Vagina (tissue), 2 donors: ENCODE measurements at places on chromosomes 4 and X.
A peak's percentile ranks its signal among the peaks of the same experiment; 100 is the strongest.

GRCh38 chrX:120308558-120308957 is 2.7 kb downstream of the TMEM255A start:
- no peak for DNase-seq

DNA sequence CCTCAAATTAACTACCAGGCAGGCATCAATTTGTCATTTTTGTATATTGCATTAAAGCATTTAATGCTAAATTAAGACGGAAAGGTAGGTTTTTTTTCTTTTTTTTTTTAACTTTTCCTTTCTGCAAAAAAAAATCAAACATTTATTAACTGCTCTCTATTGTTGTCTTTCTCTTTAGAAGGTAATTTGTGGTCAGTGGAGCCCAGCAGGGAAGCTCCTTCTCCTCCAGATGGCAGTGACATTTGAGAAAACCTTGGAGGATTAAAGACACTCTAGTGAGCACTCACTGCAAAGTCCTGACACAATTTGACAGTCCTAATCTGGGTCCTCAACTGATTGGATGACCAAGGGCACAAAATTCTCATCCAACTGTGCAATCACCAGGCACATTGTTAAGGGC is 102.4 kb downstream of the SLIT2 start:
- no peak for DNase-seq

GRCh38 chr4:68498413-68499007 is 51.2 kb downstream of the TMPRSS11E start:
- DNase-seq, result no peak

GRCh38 chr4:177052211-177052934 is 257.3 kb upstream of the NEIL3 start:
- no peak for DNase-seq

DNA sequence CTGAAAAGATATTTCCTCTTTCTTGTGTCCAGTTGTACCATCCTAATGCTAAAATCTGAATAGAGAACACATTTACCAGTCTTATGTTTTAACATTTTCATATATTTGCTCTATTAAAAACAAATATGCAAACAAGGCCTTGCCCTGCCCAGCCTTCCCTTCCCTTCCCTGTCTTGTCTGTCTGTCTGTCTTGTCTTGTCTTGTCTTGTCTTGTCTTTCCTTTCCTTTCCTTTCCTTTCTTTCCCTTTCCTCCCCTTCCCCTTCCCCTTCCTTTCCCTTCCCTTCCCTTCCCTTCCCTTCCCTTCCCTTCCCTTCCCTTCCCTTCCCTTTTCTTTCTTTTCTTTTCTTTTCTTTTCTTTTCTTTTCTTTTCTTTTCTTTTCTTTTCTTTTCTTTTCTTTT is 1103.5 kb downstream of the STIM2 start:
- no peak for DNase-seq

- no peak for DNase-seq
These were observed at the start of gene SLC25A31 for GRCh38 chr4:127730142-127730913. TSS of gene SLC25A31 (plus strand) at chr4:127730400. CDS start at chr4:127730546, 146 bp downstream.

DNA sequence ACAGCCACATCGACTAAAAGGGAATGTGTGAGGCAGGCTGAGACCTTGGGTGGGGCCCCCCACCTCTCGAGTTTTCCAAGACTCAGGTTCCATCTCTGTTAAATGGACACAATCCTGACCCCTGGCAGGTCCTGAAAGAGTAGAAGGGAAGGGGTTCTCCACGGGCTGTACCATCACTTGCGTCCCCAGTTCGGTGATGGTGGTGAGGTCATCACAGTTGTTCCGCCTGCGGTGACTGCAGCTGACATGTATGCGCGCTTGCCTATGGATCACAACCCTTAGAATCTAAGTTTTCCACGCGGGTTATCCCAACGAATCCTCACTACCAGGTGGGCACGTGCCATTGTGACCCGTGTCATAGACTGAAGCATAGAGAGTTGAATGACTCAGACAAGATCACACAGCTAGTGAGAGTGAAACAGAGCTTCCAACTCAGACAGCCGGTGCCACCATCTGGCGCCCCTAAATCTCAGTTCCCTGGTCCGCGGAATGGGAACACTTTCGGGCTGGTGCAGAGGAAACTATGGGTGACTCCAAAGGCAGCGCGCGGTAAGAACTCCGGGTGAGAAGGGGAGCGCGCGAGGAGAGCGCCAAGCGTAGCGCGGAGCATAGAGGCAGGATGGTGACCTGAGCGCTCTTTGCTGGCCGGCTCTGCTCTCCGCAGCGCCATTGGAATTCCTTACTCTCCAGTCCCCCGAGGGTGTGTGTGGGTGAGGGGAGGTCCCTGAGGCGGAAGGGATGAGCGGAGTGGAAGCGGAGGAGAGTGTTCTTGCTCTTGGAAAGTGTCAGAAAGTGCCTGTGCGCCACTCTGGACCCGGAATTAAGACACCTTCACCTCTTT is 10.5 kb downstream of the MSX1 start:
- no peak for DNase-seq

- DNase-seq, result no peak
These were observed 38.6 kb downstream of the TRIM2 start for GRCh38 chr4:153242839-153243324.

DNA sequence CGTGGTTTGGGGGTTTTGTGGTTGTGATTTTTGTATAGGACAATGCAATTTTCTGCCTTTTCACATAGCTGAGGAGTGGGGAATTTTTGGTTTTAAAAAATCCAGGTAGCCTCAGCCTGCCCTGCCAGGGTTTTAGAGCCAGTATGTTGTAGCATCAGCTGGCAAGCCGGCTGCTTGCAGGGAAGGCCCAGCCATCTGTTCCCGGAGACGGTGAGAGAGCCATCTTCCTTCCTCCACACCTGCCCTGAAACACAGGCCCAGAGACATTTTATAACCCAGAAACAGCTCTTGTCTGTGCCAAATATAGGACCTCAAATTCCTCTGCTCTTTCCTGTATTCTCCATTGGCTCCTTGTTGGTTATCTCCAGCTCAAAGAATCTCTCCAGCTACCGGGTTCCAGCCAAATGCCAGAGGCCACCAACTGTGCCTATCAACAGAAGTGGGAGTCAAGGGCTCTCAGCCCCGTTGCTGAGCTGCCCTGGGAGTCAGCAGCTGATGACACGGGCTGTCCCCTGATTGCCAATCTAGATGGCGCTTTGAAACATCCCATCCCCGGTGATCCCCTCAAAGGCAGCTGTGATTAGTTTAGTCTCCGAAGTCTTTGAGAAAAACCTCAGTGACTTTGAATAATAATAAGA is 595.2 kb downstream of the MID1IP1 start:
- DNase-seq, result no peak

- DNase-seq, result peak; percentile 61
These were observed 2.4 kb downstream of the LONRF3 start for GRCh38 chrX:118976599-118977340.

GRCh38 chrX:40578039-40578695 is 2.6 kb upstream of the ATP6AP2 start:
- DNase-seq, result no peak

GRCh38 chrX:136199365-136199764 is 51.8 kb downstream of the MAP7D3 start:
- no peak for DNase-seq

GRCh38 chrX:70476934-70477733 is 32.5 kb downstream of the DLG3 start:
- no peak for DNase-seq

- DNase-seq, result no peak
These were observed 19.8 kb upstream of the DDX3X start for GRCh38 chrX:41314204-41314603.

- no peak for DNase-seq
These were observed 935.4 kb upstream of the GRIA3 start for GRCh38 chrX:122248681-122249080.

DNA sequence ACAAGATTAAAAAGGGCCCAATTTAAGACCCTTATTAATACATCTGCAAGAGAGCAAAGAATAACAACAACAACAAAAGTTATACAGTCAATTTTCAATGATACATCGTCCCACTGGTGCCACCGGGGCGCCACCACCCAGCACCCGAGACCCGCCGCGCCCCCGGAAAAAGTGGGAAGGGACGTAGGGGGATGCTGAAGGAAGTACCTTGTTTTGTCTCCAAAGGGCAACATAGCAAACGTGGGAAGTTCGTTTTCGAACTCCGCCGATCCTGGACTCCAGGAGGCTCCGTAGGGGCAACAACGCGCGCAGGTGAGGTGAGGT is 1.7 kb downstream of the PDE5A start:
- no peak for DNase-seq

DNA sequence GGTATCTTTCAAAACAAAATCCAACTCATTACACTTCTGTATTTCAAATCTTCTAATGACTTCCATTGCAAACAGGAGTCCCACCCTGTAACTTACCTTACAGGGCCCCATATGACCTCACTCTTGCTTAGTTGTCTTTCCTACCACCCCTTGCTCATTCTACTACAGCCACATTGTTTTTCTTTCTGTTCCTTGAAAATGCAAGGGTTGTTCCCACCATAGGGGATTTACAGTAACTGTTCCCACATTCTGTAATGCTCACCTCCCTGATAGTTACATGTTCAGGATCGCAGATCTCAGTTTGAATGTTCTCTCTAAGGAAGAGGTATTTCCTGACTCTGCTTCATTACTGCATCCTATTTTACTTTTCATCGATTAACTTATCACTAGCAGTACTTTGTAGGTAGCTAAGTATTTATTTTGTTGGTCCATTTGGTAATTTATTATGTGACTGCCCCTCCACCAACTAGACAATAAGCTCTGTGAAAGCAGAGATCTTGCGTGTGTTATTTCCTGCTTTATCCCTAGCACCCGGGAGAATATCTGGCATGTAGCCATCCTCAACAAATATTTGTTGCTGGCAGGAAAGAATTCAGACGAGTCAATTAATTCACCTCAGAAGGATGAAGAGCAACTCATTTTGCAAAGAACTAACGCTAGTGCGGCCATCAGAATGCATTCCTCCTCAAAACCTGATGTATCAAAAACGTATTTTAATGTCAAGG is 21.4 kb downstream of the MAOB start:
- no peak for DNase-seq

DNA sequence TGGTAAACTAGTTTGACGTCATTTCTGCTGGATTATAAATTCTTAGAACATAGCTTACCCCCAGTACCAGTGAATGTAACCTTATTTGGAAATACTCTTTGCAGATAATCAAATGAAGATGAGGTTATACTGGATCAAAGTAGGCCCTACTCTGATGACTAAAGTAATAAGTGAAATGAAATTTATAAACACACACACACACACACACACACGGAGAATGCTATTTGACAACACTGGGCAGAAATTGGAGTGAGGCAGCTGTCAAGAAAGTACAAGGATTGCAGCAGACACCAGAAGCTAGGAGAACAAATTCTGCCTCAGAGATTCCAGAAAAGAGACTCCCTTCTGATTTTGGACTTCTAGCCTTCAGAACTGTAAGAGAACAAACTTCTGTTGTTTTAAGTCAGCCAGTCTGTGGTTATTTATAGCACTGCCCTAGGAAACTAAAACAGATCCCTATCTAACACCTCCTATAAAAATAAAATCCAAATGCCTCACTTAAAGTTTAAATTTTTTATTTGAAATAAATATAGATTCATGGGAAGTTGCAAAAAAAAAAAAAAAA is 448.6 kb downstream of the PCDH18 start:
- DNase-seq, result no peak

DNA sequence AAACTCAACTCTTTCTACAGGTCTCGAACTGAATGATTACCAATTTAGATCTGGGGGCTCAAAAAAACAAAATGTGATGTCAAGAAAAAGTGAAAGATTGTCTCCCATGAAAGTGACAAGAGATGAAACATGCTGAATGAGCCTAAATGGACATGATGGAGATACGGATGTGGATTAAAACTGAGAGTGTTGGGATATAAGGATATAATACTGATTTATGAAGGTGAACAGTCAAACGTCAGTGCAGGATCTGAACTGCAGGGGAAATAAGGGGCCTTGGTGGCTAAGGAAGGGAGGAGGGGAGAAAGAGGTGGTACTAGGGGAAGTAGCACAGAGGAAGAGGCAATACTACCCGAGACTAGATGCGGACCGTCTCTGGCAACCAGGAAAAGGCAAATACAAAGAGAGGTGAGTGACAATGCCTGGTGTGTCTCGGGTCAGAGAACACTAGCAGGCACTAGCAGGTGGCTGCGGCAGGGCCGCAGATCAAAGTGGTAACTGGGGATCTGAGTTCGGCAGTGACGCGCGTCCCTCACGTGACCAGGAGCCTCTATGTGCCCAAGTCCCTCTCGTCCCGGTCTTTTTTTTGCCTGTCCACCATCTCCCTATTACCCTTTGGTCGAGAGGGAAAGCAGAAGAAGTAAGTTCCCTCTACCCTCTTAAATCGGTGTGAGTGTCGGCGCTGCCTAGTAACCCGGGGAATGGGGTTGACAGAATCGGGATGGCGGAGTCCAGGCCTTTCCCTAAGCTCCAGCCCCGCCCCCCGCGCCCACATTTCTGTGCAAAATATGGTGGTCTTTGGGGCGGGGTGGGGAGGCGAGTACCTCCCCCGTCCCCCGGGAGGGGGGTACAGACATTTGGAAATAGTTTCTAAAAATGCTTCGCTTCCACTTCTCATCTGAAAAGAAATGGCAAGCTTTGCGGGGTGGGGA is at the start of gene TCEAL1:
TCEAL1 (plus strand) TSS at position 590 of the 932 bp plus-strand sequence. CDS start 942 bp downstream, outside the sequence.
- DNase-seq, result no peak

GRCh38 chr4:113849771-113850170 is 88.2 kb upstream of the CAMK2D start:
- no peak for DNase-seq

DNA sequence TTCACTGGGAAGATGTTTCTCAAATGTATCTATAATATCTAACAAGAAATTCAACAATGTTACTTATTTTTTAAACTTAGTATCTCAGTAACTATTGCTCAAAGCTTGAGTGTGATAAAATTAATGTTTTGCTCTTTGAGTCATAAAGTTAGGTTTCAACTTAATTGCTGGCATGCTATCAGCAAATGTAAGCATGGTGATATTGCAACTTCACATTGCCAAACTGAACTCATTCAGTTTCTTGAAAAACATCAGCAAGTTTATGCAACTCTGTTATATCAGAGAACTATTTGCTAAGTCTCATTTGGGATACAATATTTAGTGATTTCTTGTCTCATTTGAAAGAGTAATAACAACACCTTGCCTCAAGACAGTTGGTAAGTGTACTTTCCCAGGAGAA is 91.2 kb upstream of the KLF3 start:
- no peak for DNase-seq

DNA sequence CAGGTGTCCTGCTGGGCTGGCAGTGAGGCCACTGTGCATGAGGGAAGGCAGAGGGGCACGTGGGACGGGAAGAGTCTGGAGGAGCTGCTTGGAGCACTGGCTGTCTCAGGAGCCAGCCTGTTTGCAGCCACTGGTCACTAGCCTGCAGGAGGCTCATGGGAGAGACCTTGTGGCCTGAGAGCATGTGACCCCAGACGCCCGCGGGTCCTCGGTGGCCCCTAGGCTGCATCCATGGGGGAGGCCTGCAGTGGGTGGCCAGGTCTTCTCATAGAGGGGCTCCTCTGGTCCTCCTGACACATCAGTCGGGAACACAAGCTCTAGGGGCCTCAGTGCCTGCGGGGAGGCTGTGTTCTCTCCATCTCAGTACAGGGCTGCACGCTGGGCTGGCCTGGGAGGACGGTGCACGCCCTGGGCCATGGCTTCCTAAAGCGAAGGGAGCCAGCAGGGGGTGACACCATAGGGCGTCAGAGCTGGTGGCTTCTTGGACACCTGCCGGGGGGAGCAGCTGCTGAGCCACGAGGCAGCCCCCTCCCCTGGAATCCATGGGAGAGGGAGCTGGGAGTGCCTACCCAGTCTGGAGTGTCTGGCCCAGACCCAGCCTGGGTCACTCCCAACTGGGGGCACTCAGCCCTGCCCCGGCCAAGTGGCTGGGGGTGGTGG is 12.3 kb downstream of the NAT8L start:
- no peak for DNase-seq
